ENCODE measurements at places on chromosomes 7 and 10.

DNA sequence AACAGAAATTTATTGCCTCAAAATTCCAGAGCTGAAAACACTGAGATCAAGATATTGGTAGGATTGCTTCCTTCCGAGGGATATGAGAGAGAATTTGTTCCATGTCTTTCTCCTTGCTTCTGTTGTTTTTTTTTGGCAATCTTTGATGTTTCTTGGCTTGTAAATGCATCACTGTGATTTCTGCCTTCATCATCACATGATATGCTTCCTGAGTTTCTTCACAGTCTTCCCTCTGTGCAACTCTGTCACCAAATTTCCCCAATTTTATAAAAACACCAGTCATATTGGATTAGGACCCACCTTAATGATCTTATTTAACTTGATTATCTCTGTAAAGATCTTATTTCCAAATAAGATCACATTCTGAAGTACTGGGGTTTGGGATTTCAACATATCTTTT, 14.7 kb downstream of the TMEM236 start:
- no peak for DNase-seq

GRCh38 chr10:102605712-102606111, 38.6 kb upstream of the TRIM8 start:
- DNase-seq, result peak; percentile 35

DNA sequence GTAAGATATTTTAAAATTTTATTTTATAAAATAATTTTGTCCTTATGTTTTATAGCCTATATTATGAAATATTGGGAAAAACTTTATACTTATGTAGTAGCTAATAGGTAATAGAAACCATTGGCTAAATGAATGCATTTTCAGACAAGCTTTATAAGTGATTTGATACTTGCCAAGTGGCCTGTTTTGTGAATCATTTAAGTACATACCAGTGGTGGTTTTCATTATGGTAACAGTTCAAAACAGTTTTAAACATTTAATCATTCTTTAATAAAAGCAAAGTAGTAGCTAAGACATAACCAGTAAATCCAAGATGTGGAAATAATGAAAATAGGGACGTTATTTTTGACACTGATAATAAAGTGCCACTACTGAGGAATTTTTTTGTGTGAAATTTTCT, 182.2 kb downstream of the PHF14 start:
- no peak for DNase-seq

- DNase-seq, result no peak
Measured at GRCh38 chr7:8208816-8209215, 53.2 kb downstream of the ICA1 start.

DNA sequence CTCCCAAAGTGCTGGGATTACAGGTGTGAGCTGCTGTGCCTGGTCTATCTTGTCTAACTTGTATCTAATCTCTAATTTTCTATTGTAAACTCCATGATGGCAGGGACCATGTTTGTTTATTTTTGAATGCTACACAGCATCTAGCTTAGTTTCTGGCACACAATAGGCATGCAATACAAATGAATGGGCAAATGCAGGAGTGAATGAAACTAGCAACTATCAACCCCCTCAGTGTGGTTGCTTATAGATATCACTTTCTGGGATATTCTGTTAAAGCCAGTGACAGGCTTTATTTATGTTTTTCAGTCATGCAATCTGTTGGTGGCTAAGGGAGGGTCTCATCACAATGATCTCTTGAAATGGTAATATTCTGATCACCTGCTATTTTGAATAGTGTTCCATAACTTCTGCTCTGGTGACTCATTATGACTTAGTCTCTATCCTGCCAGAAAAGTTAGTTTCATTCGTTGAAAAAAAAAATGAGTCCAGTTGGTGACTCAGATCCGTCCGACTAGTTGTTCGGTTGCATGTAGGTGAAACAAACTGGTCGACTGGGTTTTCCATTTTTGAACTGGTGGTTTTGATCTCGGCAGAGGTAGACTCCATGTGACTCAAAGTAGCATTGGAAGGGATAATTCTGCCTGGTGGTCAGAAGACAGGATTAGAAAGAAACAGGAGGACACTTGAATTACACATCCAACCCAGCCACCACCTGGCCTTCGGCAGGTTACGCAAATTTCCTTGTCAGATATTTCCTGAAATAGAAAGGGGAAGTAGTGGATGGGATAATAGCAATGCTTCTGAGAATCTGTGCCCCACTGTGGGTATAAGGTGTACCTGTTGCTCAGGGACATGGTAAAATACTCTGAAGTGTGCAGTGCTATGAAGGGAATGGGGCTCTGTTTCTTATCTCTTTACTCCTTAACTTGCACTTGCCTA, 76.8 kb downstream of the GATA3 start:
- peak; percentile 72 for DNase-seq

GRCh38 chr10:125016611-125017202, 74.8 kb downstream of the ZRANB1 start:
- no peak for DNase-seq

DNA sequence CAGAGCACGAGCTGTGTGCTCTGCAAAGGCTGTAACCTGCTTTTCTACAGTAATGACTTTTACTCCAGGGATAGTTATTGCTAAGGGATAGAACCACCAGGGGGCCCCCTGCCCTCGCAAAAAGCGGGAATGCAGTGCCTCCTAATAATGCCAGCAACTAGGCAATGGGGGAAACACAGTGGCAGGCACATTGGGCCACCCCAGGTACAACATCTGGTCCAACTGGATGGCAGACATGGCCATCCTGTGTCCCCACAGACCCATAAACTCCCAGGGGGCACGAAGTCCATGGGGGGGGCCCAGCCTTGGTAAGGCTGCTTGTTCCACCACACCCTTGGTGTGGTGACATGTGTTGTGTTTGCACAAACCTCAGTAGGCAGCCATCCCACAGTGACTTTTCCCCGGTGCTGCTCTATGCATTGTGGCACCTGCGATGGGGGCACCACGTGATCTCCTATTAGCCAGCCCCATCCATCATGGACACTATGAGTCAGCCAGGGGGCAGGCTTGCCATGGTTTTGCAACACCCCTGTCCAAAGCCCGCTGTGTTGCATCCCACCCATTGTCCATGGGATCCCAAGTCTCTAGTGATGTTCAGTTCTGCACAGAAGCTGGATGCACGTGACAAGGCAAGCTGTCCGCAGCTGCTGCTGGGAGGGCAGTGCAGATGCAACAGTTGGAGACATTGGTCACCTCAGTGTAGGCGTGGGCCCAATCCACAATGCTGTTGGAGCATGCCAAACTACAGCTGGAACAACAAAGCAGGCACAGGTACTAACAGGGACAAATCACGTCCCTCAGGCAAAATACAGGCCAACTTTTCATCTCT, 84.0 kb downstream of the ANLN start:
- peak; percentile 49 for DNase-seq

- no peak for DNase-seq
Measured at GRCh38 chr10:112304267-112304859, 21.2 kb downstream of the TECTB start.

DNA sequence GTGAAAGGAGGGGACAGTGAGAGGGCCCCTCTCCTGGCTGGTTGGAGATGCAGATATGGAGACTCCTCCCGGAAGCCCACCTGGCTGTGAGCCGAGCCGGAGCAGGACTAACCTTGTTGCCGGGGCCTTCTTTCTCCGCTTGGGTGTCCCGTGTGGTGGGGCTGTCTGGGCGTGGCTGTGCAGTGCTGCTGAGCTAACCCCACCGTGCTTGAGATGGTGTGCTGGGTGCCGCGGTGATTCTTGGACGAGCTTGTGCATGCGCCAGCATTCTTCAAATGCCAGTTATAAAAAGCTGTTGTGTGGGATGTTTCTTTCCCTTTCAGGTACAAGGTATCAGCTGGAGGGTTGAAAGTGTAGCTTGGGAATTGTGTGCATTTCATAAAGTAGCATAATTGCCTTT, 48.8 kb downstream of the DAGLB start:
- DNase-seq, result no peak

DNA sequence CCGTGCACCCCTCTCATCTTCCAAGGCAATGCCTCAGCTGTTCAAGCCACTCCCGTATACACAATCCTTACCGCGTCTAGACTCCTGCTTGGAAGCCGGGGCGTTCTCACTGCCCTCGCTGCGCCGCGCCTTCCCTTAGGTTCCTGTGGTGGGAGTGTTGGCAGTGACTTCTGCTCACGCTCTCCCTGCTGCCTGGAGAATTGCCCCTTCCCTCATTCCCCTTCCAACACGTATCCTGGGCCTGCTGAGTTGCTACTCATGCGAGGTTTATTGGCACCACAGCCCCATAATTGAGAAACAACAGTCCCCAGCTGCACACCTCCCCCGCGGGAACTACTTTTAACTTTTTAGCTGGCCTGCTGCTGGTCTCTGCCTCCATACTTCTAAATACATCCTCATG, 31.9 kb downstream of the RBM17 start:
- DNase-seq, result no peak

- DNase-seq, result no peak
Measured at GRCh38 chr10:126551202-126551601, 119.3 kb downstream of the C10orf90 start.

GRCh38 chr7:3969286-3969685, 668.2 kb downstream of the SDK1 start:
- no peak for DNase-seq

DNA sequence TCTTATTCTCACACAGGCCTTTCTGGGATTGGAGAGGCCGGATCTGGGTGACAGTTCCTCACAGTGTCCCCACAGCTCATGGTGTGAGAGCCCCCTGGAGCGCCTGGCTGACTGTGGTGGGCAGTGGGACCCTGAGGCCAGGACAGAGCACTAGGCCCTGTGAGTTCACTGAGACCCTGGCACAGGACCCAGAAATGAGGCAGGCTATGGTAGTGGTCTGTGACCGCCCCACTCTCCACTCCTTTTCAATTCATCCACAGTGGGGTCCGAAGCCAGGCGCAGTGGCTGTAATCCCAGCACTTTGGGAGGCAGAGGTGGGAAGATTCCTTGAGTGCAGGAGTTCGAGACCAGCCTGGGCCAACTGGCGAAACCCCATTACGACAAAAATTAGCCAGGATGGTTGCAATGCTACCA, 95.9 kb upstream of the TNRC18 start:
- no peak for DNase-seq

- DNase-seq, result no peak
Measured at GRCh38 chr7:11175371-11175770, 201.7 kb downstream of the PHF14 start.

DNA sequence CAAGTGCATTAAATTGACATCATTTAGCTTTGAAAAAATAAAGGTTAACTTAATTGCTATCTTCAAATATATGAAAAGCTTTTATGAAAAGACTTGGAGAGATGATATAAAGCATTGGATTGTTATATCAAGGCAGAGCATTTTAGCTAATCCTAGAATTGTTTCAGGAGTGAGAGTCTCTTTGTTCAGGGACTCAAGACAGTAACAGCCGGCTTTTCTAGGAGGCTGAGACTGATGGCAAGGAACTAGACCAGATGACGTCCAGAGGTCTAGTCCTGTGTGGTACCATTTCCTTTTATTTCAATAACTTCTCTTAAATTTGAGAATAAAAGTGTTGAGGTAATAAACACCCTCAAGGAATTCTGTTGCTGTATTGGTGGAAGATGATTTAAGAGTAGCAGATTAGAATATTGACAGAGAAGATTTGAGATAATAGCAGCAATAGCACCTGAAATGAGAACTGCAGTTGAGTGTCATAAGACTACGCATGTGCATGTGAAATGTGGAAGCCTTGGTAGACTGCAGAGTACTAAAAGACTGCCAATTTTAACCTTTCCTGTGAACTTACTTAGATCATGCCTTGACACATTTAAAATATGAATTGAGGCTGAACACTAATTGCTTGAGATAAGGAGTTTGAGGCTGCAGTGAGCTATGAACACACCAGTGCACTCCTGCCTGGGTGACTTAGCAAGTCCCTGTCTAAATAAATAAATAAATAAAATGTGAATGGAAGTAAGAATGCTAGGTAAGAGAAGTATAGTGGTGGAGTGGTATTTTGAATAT, 79.6 kb downstream of the ZNRF2 start:
- DNase-seq, result no peak

DNA sequence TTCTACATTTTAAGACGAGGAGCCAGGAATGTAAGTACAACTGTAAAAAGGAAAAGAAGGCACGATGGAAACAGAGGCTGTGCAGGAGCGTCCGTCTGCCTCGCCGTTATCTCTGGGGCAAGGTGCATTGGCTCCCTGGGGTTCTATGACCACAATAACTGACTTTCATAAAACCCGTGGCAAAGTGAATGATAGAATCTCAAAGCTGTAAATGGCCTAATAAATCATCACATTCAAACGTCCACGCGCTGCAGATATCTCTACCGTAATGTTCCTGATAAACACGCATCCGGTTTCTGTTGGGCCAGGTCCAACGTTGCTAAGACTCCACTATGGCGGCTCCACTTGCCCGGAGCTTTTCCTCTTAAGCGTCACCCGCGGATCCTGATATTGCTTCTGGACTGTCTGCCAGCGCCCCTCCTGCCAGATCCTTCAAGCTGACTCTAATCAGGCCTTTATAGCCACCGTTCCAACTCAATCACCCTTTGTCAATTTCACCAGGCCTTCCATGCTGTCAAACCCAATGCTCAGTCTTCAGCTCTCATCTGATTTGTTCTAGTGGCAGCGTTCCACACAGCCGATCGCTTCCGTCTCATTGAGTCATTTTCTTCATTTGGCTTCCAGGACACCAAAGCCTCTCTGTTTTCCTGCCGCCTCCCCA, 265.6 kb upstream of the FOXK1 start:
- peak; percentile 82 for DNase-seq

GRCh38 chr7:134696261-134696660, 49.6 kb downstream of the BPGM start:
- DNase-seq, result no peak

- DNase-seq, result no peak
Measured at GRCh38 chr7:159121068-159121467, 23.6 kb downstream of the VIPR2 start.

DNA sequence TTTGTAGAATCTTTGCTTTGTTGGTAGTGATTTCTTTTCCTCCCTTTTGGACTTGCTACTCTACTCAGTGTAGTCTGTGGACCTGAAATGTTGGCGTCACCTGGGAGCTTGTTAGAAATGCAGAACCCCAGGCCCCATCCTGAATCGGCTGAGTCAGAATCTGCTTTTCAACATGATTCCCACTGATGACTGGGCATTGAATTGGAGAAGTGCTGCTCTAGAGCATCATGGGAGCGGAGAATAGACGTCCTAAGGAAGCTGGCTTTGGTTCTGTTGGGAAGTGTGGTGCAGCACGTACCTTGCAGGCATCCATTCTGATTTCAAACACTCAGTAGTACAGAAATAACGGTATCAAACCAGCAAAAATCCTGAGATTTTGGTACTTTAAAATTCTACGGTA, 54.7 kb downstream of the RBM33 start:
- DNase-seq, result no peak

DNA sequence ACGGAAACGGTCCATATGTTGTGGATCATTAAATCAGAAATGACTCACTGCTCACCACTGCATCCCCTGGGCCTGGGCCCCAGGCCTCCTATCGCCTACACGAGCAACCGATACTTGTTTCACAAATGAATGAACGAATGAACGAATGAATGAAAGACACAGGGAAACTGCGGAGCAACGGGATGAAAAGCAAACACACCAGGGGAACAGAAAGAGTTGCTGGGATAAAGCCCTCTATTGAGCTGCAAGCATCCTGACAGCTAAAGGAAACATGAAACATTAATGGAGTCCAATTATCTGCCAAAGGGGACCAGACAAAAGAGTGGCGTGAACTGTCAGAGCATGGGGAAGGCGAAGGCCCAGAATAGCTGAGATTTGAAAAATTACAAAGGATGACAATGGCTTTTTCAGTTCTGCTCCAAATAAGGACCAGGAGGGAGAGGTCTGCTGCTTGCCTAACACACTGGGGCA, 92.1 kb downstream of the GRB10 start:
- DNase-seq, result no peak

GRCh38 chr10:126917975-126918908, 13.0 kb downstream of the DOCK1 start:
- DNase-seq, result no peak
